ENCODE measurements at places on chromosomes 16 and 17.

DNA sequence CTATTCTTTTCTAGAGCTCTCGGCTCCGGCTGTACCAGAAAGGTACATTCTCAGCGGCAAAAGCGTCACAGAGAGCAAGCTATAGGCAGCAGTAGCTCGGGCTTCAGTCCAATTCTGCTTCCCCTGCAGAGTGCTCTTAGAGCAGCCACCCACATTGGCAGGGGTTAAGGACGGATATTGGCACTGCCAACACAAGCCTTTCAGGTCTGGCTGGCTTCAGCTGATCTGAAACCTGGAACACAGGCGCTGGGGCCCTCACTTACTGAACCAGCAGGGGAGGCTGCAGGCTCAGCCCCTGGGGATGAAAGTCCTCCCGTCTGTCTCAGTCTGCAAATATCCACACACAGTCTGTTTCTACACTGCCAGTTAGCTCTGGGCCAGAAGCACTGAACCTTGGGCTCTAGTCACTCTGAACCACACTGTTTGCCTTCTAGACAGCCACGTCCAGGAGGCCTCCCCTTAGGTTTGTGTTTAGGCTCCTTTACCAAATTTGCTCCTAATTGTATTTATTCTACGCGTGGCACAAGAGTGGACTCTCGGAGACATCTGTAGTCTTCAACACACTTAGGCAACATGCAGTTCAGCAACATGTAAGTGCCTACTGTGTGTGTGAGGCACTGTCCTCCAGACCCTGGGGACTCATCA lies 40.1 kb downstream of the HIC1 start:
- DNase-seq: no peak

DNA sequence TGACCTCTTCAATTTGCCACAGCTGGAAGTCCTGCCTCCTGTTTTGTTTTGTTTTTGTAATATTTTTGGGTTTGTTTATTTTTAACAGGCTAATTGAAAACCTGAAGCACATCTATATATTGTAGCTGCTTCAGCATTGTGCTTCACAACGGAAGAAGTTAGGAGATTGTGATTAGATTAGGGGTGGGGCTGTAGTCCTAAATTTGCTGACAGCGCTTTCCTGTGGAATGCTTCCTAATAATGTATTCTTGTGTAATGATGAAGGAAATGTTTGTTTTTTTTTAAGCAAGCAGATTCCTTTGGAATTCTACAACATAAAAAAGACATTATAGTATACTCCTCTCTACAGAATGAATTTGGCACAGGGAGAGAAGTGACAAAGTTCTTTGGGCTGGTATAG lies 70.1 kb downstream of the NLK start:
- no peak for DNase-seq

DNA sequence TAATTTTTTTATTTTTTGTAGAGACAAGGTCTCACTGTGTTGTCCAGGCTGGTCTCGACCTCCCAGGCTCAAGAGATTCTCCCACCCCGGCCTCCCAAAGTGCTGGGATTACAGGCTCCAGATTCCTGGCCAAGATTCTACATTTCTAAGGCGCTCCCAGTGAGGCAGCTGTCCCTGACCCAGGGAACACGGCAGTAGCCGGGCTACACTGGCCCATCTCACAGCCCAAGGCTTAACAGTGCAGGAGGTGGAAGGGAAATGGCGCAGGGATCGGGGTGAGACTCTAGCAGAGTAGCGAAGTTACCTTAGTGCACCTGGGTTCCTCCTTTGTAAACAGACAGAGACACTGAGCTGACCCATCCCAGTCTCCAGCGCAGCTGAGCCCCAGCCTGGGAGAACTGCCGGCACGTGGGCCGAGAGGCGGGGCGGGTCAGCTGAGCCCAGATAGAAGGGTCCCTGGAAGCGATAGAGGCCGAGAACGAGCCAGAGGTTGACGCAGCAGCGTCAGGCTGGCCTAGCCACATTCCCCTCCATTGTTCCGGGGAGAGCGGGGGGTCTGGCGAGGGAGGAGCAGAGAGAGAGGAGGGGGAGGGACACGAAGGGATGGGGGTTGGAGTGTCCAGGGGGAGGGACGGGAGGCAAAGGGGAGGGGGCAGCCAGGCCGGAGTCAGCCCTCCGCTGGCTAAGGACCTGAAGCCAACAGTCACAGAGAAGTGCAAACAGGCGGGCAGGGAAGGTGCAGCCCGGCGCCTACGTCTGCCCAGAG lies 2.5 kb downstream of the CARHSP1 start:
- DNase-seq: no peak

- DNase-seq: no peak
These were observed 4.4 kb upstream of the RASL10B start for GRCh38 chr17:35726953-35727460.

- no peak for DNase-seq
These were observed 179.8 kb upstream of the HSBP1 start for GRCh38 chr16:83627996-83628395.

GRCh38 chr17:4947010-4947410 lies 1.3 kb downstream of the PFN1 start:
- DNase-seq: no peak

GRCh38 chr16:77536809-77537208 lies 102.0 kb upstream of the ADAMTS18 start:
- DNase-seq: no peak

GRCh38 chr17:79691931-79692330 lies 38.8 kb upstream of the ENPP7 start:
- DNase-seq: no peak

DNA sequence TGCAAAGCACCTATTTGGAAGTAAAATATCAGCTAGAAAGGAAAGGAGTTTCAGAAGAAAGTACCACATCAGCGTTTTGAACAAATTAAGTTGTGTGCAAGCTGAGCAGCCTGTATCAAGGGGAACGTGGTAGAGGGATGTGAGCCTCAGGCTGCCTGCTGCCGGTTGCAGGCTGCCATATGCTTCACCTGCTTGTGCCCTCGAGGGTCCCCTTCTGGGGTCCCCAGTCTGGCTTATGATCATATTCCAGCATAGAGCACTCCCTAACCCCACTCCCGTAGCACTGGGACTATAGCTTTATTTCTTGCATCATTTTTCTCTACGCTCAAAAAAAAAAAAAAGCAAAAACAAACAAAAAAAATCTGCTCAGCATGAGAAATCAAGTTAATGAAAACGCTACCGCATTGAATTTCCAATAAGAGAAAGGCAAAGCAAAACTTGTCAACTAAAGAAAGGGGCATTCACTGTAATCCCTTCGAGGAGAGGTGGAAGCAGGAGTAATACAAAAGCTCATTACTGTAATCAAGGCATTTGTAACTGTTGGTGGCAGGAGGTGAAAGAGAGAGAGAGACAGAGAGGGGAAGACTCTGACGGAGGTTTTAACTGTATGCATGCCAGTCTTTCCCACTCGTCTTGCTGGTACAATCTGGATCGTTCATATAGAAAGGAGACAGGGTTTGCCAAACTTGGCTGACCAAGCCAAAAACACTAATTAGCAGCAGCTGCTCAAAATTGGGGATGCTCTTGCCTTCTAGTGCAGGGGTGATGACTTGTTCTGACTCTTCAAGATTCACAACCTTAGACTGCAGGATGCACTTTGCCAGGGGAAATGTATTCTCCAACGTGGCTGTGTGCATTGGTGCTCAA lies 258.2 kb upstream of the HSBP1 start:
- DNase-seq: no peak
